ENCODE measurements at places on chromosomes 6 and 20.
A peak's percentile ranks its signal among the peaks of the same experiment; 100 is the strongest.

DNA sequence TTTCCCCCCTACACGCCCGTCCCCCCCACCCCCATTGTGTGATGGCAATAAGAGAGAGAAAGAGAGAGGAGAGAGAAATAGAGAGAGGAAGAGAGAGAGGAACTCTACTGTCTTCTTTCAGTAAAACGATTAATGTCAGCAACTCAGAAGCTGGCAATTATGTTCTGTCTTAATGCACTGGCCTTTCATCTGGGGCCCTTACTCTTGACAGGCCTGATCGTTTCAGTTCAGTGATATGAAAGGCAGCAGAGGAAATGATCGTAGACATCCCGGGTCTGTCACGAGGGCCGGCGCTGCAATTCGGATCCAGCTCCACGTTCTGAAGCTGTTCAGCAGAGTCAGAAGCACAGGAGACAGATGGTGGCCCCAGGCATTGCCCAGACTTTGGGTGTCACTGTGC, 308.9 kb downstream of the ZNF217 start:
- no peak for DNase-seq

DNA sequence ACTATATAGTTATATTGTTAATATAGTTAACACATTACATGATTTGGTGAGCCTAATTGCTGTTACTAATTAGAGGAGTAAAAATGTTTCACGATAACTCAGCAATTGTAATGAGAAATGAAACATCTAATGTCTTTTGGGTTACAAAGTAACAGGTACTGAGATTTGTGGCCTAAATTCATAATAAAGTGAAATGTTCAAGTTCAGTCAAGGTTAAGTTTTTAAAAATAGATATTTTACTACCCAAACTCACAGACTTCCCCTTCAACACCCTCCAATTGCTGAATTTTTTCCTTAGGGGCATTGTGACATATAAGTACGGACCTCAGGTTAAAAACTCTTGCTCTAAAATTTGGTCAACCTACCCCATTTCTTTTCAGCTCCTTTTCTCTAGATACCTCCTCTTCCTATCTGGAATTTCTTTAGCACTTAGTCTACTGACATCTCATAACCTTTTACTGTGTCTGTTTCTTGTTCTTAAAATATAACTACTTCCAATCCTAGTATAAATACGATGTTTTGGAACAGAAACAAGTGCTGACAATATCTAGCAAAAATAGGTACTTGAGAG, 112.3 kb upstream of the PRSS16 start:
- DNase-seq, result no peak

DNA sequence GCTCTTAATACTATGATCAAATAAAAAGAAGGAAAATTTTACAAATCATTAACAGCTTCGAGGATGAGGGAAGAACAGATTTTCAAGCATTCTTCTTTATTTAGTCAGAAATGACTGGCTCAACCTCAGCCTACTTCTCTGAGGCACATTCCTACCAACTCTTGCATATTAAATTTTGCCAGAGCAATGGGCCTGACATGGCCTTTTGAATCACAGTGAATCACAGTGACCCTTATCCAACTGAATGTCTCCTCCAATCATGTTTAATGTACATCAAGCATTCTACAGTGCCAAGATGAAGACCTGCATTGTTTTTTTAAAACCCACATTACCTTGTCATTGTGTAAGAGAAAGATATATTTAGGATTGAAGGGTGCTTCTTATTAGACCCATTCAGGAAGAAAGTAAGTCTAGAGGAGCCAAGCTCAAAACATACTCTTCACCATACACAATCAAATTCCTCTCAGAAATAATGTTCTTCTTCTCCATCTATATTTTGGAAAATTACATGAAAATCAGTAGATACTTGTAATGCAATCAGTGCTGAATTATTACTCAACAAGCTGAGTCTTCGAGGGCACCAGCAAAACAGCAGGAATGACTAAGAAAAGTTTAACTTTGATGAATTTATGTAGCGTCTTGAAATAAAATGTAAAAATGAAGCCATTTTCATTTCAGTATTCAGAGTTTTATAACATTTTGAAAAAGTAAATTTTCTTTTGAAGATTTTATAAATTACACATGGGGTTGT, 44.1 kb upstream of the MOXD1 start:
- DNase-seq, result no peak

- DNase-seq, result peak; percentile 24
Observed at GRCh38 chr6:149964308-149965193, 808 bp downstream of the ULBP1 start.

DNA sequence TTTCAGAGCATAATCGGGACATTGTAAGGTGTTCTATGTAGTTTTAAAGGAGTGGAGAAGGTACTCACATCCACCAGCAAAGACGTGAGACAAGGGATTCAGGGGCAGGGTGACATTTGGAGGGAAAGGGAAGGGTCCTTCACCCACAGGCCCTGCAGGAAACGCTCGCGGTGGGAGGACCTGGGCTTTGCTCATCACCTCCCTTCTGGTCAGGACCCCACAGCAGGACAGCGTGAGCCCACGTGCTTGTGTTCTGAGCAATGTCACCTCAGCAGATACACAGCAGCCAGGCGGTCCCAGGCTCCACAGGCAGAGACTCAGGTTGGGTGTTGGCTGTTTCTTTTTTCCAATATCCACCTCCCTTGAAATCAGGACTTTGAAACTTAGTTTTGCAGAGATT, 27.5 kb downstream of the DLL1 start:
- DNase-seq, result no peak

DNA sequence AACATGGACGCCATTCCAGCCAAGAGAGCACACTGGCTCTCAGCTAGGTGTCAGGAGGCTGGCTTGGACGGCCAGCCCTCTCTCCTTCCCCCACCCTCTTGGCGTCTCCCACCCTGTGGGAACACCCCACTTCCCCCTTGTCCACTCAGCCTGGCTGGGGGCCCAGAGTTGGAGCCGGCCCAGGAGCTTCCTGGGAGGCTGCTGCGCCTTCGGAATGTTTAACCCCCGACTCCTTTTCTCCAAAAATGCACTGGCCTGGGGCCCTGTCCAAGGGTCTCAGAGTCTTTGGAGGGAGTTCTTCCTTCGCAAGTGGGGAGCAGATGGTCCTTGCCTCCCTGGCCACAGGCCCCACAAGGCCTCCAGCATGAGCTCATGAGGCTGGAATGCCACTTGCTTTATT, 4.1 kb downstream of the ADAM33 start:
- DNase-seq, result no peak

- peak; percentile 20 for DNase-seq
Observed at GRCh38 chr6:44001318-44002066, 125.8 kb downstream of the MRPL14 start.

GRCh38 chr6:16741112-16742016, 19.9 kb downstream of the ATXN1 start:
- DNase-seq, result no peak

GRCh38 chr20:20439602-20440190, 71.8 kb downstream of the INSM1 start:
- DNase-seq, result no peak

DNA sequence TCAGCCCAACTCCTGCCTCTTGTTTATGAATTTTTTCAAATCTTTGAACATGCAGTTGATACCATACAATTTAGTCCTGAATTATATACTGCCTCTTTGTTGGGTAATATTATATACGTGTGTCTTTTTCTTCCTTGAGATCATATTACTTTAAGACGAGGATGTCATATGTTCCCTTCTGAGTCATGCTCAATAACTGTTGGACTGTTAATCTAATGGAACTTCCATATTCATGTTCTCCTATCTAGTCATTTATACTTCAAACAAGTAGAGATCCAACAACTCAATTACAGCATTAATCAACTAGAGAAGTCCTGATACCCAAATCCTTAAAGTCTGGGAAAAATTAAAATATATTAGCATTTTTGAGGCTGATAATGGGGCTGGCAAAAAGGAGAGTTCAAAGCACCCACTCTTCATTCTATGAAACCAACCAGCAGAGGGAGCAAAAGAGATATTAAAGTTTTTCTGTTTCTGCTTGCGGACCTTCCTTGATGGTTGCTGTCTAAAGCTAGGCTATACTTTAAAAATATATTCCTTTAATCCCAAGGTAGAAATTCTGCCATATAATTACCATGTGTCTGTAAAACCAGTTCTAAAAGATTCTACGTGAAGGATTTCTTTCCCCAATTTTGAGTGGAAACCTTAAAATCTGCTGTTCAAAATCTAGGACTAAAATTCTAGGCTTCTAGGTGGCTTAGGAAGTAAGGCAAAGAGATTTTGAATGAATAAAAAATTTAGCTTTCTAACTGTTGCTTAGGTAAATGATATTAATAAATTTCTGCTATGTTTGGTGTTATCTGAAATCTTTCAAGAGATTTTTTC, 498.9 kb downstream of the BCKDHB start:
- DNase-seq, result no peak

DNA sequence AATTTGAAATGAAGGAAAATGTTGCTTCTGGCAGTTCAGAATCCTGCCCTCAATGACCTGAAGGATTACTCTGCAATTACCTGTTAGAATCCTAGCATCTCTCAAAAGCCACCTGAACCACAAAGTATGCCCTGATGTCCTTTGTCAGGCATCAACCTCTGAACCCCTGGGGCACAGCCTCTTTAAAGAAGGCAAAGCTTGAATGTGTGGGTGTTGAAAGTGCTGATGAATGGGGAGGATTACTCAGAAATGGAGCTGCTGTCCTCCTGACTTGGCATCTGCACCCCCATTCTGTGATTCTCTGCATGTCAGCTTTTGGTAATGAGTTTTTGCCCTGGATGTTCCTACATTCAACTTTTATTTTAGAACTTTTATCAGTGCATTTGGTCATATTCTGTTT, 179.2 kb downstream of the PKHD1 start:
- DNase-seq, result no peak

DNA sequence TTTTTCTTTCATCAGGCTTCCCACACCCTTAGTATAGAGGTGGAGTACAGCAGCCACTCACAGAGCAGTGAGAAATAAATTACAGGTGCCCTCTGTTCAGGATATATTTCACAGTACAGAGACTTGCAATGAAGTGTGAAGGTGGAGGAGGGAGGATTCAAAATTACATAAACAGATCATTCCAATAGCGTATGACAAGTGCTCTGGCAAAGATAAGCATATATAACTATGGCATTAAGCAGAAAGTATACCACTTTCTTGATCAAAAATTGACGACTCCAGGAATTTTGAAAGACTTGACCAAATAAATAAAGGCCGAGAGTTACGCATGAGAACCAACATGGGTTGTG, 108.7 kb downstream of the GPX5 start:
- no peak for DNase-seq

DNA sequence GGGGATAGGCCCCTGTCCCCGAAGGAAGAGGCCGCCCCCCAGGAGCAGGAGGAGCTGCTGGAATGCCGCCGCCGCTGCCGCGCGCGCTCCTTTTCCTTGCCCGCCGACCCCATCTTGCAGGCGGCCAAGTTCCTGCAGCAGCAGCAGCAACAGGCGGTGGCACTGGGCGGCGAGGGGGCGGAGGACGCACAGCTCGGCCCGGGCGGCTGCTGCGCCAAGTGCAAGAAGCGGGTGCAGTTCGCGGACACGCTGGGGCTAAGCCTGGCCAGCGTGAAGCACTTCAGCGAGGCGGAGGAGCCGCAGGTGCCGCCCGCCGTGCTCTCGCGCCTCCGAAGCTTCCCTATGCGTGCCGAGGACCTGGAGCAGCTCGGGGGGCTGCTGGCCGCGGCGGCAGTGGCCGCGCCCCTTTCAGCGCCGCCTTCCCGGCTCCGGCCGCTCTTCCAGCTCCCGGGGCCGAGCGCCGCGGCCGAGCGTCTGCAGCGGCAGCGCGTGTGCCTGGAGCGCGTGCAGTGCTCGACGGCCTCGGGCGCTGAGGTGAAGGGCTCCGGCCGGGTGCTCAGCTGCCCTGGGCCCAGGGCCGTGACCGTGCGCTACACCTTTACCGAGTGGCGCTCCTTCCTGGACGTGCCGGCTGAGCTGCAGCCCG, 630 bp downstream of the PPP1R3G start:
- peak; percentile 13 for DNase-seq

- DNase-seq, result no peak
Observed at GRCh38 chr20:8242066-8242465, 110.0 kb downstream of the PLCB1 start.

DNA sequence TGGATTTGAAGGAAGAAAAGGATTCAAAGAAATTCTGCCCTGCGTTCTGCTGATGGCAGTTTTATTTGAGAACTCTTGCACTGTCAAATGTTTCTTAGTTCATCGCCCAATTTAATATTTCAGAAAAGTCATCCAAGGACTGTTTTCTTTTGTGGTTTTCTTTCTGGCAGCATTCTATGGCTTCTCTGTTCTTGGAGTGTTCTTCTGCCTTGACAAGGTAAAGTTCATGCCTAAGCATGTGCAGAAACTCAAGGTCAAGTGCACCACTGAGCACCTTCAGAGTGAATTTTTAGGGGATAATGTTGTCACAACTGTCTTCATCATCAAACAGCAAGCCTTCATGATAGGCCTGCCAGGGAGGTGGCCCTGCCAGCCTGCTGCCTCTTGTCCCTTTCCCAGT, 225.6 kb downstream of the PLCB1 start:
- DNase-seq, result no peak

GRCh38 chr6:63307581-63308246, 12.1 kb downstream of the LGSN start:
- no peak for DNase-seq

GRCh38 chr6:16130437-16130891, 1.6 kb downstream of the MYLIP start:
- no peak for DNase-seq

DNA sequence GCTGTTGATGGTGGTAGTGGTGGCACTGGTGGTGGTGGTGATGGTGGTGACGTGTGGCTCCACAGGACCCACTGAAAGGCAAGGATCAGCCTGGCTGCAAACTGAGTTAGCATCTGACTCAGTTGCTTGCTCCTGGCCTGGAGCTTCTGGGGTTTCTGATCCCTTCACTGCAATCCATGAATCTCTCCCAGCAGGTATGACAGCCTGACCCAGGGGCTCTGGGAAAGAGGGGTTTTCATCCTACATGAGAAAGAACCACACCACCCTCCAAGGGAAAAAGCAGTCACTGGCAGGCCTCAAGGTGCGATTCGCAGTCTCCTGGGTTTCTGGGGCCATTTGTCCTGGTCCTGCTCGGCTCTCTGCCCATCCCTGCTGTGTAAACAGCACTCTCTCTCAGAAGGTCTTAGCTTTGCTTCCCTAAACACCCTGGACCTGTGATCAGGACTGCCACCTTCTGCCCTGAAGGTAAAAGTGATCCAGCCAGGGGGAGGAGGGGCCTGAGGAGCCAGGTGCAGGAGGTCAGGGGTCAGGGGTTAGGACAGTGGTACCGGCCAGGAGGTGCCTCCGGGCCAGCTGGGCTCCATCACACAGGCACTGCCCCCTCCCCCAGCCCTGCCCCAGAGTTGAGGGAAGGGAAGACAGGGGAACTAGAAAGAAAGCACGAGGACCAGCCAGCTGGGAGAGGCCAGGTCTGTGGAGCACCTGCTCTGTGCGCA, 152.0 kb downstream of the BMP7 start:
- DNase-seq, result no peak

DNA sequence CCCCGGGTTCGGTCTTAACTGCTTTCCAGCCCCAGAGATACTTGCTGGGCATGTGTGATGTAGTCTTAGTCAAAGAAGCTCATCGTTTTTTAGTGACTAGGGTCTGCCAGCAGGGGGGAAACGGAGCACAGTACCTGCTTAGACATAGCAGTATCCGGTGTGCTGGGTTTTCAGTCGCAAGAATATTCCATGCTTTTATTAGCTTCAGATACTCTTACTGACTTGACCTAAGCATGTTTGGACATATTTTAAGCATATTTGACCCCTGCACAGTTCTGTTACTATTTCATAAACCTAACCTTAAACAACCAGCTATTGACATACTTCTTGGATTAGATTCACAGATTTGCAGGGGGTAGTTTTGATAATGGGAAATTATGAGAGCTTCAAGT, 3.0 kb downstream of the E2F3 start:
- peak; percentile 62 for DNase-seq

- peak; percentile 84 for DNase-seq
Observed at GRCh38 chr20:49594143-49594930, 26.4 kb upstream of the PTGIS start.

GRCh38 chr6:121912905-121913304, 477.5 kb downstream of the GJA1 start:
- no peak for DNase-seq
